ENCODE measurements at places on chromosomes 11 and 22.
A peak's percentile ranks its signal among the peaks of the same experiment; 100 is the strongest.

DNA sequence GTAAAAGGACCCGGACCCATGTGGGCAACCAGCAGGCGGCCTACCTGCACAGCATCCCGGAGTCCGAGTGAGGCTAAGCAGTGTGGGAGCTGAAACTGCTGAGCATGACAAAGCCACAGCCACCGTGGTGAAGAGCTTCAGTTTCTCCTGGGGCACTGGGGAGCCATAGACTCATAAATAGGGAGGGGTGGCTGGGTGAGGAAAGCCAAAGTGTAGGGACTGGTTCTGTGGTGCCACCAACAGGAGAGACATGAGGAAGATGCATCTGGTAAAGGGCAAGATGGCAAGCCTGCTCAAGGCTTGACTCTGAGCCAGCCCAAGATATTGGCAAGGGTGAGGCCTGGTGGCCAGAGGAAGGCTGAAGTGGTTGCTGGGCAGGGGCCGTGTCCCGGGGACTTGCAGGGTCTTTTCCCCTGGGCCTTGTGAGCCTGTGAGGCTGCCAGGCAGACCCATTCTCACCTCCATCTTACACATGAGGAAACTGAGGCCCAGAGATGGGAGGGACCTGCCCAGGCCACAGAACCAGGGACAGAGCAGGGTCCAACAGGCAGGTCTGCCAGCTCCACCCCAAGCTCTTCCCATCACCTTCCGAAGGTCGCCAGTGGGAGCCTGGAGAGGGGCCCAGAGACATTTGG, 30.4 kb downstream of the CYTH4 start:
- no peak for DNase-seq

- peak; percentile 89 for DNase-seq
Observed at GRCh38 chr22:42993651-42994275, 21.2 kb downstream of the PACSIN2 start.

DNA sequence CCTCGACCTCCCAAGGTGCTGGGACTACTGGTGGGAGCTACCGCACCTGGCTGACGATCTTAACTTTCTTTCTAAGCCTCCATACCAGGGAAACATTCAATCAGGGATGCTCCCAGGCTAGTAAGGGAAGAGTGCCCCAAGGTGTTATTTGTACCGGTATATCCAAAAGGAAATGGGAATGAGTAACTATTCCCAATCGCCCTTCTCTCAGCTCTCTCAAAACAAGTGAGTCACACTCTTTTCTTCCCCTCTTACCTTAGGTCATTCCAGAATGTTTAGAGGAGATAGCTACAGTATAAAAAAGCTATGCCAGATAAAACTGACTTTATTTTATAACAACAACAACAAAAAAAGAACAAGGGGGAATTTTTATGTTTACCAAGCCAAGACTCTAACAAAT, 13.7 kb downstream of the DCDC1 start:
- no peak for DNase-seq

GRCh38 chr11:34407121-34407813, 31.5 kb upstream of the CAT start:
- DNase-seq, result no peak

Data from fibroblast of skin of scalp (primary cell).